A549 treated with GW870086 at 1 μM for 4 hours (cell line): ENCODE measurements at places on chromosomes 5 and 9. TPM values are rescaled to one million over a fixed set of nuclear protein-coding genes. Genes with fewer than 3 reads are reported as not detected.

The KIF24 gene
- 2.7 to 3.8 TPM (median 3.2 TPM) in 5 replicates for total RNA-seq

The MAMDC2 gene
- total RNA-seq = 0.19 to 0.32 TPM (median 0.23 TPM) in 5 replicates

The WDR38 gene
- total RNA-seq = 0.10 to 0.15 TPM in 2 of 5 replicates, not detected in the others

The GKAP1 gene
- total RNA-seq = 3.7 to 4.7 TPM (median 4.2 TPM) in 5 replicates

The GCNT4 gene
- 0.29 to 0.37 TPM (median 0.31 TPM) in 5 replicates for total RNA-seq

The PPP1R26 gene
- total RNA-seq = 14.8 to 19.9 TPM (median 19.3 TPM) in 5 replicates
